CD14-positive monocyte (primary cell): ENCODE measurements at places on chromosomes 3 and 15. TPM values are rescaled to one million over a fixed set of nuclear protein-coding genes. Genes with fewer than 3 reads are reported as not detected.

- no peak for DNase-seq
- H3K4me1 ChIP-seq, result no peaks in the 10 kb centered on the region
- H3K36me3 ChIP-seq, result no peaks in the 10 kb centered on the region
- no peaks in the 10 kb centered on the region for H3K27me3 ChIP-seq
- no peak overlapping the region for H3K4me3 ChIP-seq
- no peak overlapping the region for H3K27ac ChIP-seq
These were observed 881.3 kb upstream of the CADM2 start for GRCh38 chr3:84077479-84077878.

DNA sequence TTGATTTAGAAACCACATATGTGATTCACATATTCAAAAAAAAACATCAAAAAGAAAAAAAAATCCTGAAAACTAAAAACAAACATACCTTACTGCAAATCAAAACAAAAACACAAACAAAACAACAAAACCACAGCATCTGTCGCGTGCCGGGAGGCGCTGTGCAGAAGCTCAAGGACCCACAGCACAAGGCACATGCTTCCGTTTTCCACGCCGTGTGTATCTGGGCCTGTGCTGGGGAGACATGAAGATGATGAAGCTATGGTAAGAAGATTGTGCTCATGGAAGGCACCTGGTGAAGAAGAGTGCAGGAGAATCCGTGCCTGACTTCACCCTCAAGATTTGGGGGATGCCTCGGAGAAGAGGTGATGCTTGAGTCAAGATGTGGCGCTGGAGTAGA is 788.9 kb upstream of the ARRDC4 start:
- no peak for DNase-seq
- H3K27me3 ChIP-seq, result no peaks in the 10 kb centered on the region
- no peak overlapping the region for H3K27ac ChIP-seq
- no peaks in the 10 kb centered on the region for H3K4me1 ChIP-seq
- H3K36me3 ChIP-seq, result no peaks in the 10 kb centered on the region

DNA sequence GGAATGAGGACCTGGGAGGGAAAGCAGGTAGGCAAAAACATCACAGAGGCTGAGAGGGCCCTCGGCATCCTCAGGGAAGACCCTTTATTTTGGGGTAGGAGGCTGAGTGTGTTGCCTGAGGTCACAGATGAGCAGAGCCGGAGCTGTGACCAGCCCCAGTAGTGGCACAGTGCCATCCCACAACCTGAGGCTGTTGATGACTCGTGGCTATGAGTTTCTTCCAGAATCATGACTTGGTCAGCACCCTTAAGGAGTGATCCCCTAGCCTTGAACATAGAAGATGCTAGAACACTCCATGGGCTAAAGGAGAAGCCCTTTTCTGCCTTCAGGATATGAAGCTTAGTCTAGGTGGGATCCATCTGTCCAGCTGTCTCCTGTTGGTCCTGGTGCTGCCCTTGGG is 19.5 kb upstream of the CXCR6 start:
- H3K27ac ChIP-seq, result no peak overlapping the region
- H3K27me3 ChIP-seq, result no peaks in the 10 kb centered on the region
- peaks cover 72% of the 10 kb centered on the region for H3K36me3 ChIP-seq
- no peak for DNase-seq

- H3K27ac ChIP-seq, result peak overlapping the region; percentile 96
- peak; percentile 30 for DNase-seq
- H3K4me3 ChIP-seq, result peak overlapping the region; percentile 86
- H3K27me3 ChIP-seq, result no peaks in the 10 kb centered on the region
These were observed 1.0 kb downstream of the PDE12 start for GRCh38 chr3:57557085-57557537.

GRCh38 chr15:38945551-38946298 is 381.1 kb upstream of the RASGRP1 start:
- no peak for DNase-seq
- H3K36me3 ChIP-seq, result no peaks in the 10 kb centered on the region

DNA sequence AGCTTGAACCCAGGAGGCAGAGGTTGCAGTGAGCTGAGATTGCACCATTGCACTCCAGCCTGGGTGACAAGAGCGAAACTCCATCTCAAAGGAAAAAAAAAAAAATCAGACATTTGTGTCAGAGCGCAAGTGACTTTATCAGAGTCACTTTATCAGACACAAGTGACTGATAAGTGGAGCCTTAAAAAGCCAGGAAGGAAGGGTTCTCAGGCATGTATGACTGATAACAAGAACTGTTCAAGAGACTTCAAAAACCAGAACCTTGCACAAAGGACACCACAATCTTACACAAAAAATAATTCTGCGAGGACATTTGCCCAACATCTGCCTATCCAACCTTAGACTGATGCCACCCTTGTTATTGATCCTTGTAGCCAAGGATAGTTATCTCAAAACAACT is 13.3 kb upstream of the CFAP44 start:
- H3K27me3 ChIP-seq, result no peaks in the 10 kb centered on the region
- H3K36me3 ChIP-seq, result peaks cover 41% of the 10 kb centered on the region
- no peak overlapping the region for H3K27ac ChIP-seq
- H3K4me1 ChIP-seq, result no peaks in the 10 kb centered on the region
- DNase-seq, result no peak

DNA sequence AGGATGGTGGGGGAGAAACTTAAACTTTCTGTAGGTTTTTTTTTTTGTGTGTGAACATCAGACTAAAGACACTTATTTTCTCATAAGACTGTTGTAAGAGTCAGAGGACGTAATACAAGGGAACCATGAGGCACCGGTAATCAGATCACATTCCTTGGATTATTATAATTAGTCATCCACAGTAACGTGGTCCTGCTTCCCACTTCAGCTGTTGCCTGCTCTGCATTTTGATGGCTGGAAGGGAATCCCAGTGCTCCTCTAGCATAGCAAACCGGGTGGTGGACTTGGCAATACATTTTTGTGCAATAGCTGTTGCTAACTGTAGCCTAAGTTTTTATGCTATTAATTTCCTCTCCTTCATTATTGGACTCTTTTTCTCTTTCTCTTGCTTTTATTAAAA is 294.8 kb downstream of the NR2F2 start:
- no peak for DNase-seq
- no peaks in the 10 kb centered on the region for H3K4me1 ChIP-seq
- H3K27ac ChIP-seq, result no peak overlapping the region
- no peaks in the 10 kb centered on the region for H3K36me3 ChIP-seq
- H3K27me3 ChIP-seq, result no peaks in the 10 kb centered on the region

- H3K27ac ChIP-seq, result no peak overlapping the region
- no peak overlapping the region for H3K4me3 ChIP-seq
- no peaks in the 10 kb centered on the region for H3K27me3 ChIP-seq
- H3K36me3 ChIP-seq, result no peaks in the 10 kb centered on the region
These were observed 277.8 kb downstream of the CD47 start for GRCh38 chr3:107813026-107813425.

CYP11A1 gene
- not detected for polyA plus RNA-seq
